ENCODE measurements at places on chromosomes 2 and 18.

DNA sequence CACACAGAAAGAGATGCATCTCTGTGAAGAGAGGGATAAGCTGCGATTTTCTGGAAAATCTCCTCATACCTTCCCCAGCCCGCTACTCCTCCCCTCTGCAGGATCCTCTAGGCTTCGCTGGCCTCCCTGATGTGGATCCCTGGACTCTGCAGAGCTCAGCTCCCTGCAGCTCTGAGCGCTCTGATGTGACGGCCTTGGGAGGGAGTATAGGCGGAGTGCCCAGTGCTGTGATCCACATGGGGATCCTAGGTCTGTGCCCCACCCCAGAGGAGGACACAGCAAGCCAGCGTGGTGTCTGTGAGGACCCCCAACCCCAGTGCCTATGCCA lies 111.0 kb downstream of the GYPC start:
- DNase-seq: no peak

DNA sequence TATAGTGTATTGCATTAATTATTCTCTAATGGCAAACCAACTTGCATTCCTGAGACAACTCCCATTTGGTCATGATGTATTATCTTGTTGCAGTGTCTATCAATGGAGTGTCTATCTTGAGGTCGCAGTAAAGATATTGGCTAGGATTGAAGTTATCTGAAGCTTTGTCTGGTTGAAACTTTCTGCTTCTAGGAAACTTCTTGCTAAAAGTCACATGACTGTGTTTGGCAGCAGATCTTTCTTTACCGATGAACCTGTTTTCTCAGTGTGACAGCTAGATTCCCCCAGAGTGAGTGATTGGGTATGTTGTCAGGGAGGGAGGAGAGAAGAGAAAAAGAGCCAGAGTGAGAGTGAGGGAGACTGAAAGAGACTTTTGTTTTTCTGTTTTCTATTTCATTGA lies 119.6 kb downstream of the QPCT start:
- DNase-seq: peak; percentile 30

GRCh38 chr2:70986499-70987189 lies 8.0 kb downstream of the TEX261 start:
- no peak for DNase-seq

DNA sequence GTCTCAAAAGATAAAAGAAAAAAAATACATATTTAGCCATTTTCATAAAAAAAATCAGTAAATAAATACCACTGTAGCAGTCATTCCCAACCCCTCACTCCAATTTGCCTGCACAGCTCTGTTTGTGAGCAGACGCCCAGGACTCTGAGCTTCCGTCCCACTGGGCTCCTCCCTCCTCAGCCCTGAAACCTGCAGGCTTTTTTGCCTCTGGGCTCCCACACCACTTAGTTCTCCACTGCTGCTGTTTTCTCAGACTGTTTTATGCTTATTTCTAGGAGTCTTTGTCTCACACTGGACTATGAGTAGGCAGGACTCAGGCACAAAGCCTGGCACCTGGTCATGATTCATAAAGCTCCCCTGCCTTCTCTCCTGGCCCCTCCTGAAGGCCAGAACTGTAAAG lies 6.1 kb upstream of the CXCR1 start:
- no peak for DNase-seq

GRCh38 chr2:165508927-165509326 lies 39.4 kb downstream of the CSRNP3 start:
- no peak for DNase-seq

DNA sequence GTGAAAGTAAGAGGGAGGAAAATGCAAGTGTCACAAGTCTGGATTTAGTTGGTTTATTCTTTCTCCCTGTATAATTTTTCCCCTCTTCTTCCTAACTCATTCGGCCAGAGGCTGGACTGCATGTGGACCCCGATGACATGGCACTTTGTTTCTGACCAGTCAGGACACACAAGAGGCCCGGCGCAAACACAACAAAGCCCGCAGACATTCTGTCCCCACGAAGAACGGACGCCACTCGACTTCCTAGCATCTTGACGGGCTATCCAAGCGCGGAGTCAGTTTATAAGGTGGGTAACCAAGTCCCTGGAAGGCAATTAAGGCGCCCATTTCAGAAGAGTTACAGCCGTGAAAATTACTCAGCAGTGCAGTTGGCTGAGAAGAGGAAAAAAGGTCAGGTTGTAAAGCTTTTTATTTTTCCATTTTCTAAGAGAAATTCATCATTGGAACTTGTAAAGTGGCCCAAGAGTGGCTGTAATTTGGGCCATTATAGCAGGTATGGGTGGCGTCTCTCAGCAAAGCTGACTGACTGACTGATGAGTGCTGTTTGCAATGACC lies at the start of gene TPO:
Gene TPO, plus strand, starts transcription at position 308 of the 555 bp plus-strand sequence. CDS start 946 bp downstream, outside the sequence.
- DNase-seq: no peak

- DNase-seq: no peak
Measured at GRCh38 chr2:212683346-212684097, 144.9 kb upstream of the ERBB4 start.

- no peak for DNase-seq
Measured at GRCh38 chr2:19929226-19929625, 27.4 kb upstream of the TTC32 start.

Data from K562 (cell line).